ENCODE measurements at places on chromosomes 4 and X. TPM values are rescaled to one million over a fixed set of nuclear protein-coding genes. Genes with fewer than 3 reads are reported as not detected.

The P2RY4 gene
- total RNA-seq = not detected

The TBX22 gene
- not detected for total RNA-seq

GRCh38 chr4:142485452-142485851 is 360.6 kb downstream of the INPP4B start:
- DNase-seq = no peak

- no peak for DNase-seq
Observed at GRCh38 chr4:168509786-168510185, 12.9 kb downstream of the PALLD start.

The GAGE12F gene
- not detected for total RNA-seq

GRCh38 chr4:38017609-38018008 is 57.4 kb downstream of the PTTG2 start:
- no peak for DNase-seq

GRCh38 chr4:10276152-10276551 is 159.6 kb upstream of the WDR1 start:
- DNase-seq = no peak

All from foreskin keratinocyte (primary cell).